NCI-H1417 treated with DMSO at 0.1 percent for 48 hours (cell line): ENCODE measurements at places on chromosomes 11 and 22.

DNA sequence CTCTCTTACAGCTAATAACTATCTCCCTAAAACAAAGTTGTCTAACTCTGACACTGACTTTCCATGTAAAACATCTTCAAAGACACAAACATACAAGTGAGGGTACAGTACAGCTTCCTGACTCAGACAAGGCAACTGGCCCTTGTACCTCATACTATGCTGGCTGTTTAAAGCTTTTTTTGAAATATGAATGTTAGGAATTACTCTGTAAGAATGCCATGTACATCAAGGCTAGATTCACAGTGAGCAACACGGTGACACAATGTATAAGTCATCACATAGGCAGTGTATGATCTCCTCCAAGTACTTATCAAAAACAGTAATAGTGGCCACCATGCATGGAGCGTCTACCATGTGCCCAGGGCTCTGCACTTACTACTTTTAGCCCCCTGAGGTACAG lies 28.6 kb downstream of the ALG8 start:
- no peak for DNase-seq

DNA sequence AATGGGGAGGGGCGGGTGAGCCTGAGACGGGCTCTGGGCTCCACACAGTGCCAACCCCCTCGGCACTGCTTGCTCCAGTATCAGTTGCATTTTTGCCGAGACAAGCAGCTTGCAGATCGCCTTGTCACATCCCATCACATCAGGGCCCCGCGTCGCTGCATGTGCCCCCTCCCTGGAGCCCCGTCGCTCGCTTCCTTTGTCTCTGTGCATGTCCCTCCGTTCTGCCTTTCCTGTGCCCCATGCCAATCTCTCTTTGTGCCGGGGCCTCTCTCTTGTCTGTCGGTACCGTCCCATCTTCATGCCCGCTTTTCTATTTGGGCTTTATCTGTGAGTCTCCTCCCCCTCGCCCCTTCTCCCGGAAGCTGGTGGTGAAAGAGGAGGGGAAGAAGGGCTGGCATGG lies 202.2 kb downstream of the CEP164 start:
- DNase-seq, result no peak

DNA sequence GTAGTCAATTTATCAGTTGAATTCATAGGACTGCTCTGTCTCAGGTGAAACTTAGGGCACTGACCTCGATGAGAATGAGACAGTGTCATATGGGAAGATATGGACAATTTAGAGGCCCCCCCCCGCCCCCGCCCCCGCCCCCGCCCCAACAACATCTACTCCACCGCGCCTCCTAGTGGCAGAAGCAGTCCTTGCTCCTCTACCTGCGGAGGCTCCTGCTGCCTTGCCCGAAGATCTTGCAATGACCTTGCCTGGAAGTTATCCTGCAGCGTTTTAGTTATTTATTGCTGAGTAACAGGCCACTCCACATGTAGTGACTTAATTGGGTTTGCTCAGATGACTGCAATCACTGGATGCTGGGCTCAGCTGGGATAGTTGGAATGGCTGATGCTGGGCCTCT lies 15.2 kb downstream of the SERPINH1 start:
- DNase-seq, result no peak

GRCh38 chr11:35106595-35106994 lies 32.4 kb upstream of the CD44 start:
- no peak for DNase-seq

- no peak for DNase-seq
Measured at GRCh38 chr22:29834046-29834445, 4.0 kb downstream of the ASCC2 start.

GRCh38 chr11:34916843-34917770 lies 689 bp downstream of the PDHX start:
- no peak for DNase-seq

DNA sequence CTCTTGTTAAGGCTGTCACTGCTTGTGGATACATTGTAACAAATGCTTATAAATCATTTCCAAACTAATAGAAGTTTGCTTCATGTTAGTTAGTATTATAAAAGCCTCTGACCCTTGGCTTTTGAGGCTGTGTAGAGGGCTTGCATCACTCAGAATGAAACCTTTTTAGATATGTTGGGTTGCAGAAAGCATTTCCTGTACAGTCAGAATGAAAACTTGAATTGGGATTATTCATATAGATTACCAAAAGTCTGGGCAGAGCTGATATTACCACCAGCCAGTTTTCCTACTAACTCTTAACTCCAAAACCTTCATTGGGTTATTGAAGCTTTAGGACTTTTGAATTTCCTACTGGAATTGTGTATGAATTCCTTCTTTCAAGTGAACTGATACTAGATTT lies 12.0 kb downstream of the KMT2A start:
- no peak for DNase-seq
